Ureter (tissue), 1 donor: ENCODE measurements at places on chromosomes 2 and 18.

GRCh38 chr2:47833516-47833968 lies 50.6 kb downstream of the MSH6 start:
- no peak for DNase-seq

DNA sequence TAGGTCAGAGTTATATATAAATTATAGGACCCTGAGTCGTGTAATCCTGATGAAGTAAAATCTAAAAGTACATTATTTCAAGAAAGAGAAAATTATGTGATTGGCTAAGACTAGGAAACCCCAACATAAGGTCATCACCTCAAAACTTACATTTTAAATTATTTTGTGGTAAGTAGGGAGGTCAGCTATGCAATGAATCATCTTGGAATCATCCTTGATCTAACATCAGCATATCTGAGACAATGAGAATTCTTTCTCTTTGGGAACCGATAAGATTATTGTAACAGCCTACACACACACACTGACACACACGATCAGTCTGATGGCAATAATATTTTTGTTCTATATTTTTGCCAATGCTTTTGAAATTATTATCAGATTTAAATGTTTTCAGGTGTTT lies 904.8 kb upstream of the CHAC2 start:
- DNase-seq, result no peak

DNA sequence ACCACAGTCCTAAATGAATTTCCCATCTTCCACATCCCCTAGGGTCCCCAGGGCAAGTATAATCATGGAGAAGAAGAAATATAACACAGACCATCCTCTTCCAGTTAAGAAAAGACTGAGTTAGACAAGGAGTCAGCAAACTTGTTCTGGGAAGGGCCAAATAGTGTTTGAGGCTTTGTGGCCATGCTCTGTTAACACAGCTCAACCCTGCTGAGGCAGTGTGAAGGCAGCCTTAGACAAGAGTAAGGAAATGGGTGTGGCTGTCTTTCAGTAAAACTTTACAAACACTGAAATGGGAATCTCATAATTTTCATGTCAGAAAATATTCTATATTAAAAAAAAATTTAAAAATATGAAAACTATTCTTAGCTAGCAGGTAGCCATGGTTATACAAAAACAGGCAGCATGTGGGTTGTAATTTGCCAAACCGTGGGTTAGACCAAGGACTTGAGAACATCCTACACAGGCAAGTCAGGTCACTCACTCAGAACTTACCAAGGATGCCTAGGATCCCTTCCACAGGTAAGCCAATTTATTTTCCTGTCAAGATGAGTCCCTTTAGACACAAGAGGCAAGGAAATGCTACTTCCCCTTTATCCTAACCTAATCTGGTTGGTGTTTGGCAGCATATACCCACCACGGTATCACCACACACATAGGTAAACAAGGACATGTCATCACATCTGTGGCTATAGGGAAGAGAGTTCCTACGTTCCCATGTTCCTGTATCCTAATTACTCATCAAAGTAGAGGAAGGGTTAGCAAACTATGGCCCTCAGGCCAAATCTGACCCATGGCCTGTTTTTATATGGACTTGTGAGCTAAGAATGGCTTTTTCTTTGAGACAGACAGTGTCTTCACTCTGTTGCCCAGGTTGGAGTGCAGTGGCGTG lies 31.9 kb downstream of the C2orf74 start:
- DNase-seq, result no peak

DNA sequence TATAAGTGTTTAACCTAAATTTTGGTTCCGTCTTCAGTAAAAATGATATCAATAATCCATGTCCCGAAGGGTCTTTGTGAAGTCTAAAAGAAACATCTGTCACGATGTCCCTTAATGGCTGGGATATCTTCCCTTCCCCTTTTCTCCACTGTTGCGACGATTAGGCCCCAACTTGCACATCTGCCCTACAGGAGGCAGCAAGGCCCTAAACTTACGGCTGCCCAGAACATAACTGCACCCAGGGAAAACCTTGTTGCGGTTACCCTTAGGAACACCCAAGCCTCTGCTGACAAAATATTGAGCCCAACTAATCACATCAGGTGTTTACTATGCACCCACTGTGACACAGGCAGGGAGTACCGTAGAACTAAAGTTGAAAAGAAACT lies 1.3 kb upstream of the SMAD2 start:
- DNase-seq, result no peak

- no peak for DNase-seq
Measured at GRCh38 chr2:66435549-66435875, 587 bp downstream of the MEIS1 start.

GRCh38 chr2:235639428-235639773 lies 145.6 kb downstream of the AGAP1 start:
- peak; percentile 75 for DNase-seq
